ENCODE measurements at places on chromosomes 5 and 9.

GRCh38 chr5:177553671-177554429 lies 513 bp downstream of the FAM193B start:
- DNase-seq, result no peak

- DNase-seq, result no peak
Measured at GRCh38 chr5:39947657-39948056, 522.9 kb upstream of the DAB2 start.

DNA sequence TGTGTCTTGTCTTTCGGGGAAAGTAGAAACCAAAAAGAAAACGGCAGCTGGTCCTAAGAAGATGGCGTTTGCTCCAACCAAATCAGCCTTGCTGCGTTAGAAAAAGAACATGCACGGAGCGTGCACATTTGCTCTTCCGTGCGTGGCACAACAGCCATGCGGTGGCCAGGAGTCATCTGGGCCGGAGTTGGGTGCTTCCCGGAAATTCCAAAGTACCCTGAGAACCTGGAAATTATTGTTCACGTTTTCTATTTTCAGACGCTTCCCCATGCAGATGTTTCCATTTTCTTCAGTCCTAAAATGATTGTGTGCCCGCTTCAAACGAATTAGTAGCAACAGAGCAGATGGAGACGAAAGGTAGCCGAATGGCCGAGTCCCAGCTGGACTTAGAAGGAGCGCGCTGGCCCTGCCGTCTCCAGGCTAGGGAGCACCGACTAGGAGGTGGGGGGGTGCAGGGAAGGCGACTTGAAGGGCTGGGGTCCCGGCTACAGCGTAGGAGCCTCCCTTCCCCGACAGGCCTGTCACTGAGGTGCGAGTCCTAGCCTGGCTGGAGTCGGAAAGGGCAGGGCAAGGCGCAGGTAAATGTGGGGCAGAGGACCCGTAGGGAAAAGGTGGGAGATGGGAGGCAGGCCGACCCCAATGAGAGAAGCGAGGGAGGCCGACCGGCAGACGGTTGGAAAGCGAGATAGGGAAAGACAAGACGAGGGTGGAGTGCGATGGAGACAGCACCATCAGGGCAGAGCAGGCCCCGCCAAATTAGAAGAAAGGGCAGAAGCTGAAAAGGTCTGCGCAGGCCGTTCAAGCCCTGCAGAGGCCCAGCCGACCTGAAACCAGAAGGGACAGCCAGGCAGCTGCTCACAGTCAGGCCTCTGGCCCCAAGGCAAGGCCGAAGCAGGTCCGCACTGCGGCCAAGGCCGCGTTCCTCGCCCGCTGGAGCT lies 1.4 kb downstream of the BARX1 start:
- DNase-seq, result no peak

DNA sequence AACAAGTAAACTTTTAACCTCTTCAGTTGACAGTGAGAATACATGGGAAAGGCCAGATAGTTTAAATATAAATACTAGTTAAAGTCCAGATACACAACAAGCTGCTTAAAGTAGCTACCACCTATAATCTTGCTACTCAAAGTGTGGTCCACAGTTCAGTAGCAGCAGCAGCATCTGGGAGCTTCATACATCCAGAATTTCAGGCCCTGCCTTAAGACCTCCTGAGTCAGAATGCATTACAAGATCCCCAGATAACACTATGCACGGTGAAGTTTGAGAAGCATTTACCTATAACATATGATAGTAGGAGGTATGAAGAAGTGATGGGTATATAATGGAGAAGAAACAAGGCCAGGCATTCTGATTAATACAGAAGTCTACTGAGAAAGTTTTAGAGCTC lies 244.5 kb downstream of the EFNA5 start:
- no peak for DNase-seq

DNA sequence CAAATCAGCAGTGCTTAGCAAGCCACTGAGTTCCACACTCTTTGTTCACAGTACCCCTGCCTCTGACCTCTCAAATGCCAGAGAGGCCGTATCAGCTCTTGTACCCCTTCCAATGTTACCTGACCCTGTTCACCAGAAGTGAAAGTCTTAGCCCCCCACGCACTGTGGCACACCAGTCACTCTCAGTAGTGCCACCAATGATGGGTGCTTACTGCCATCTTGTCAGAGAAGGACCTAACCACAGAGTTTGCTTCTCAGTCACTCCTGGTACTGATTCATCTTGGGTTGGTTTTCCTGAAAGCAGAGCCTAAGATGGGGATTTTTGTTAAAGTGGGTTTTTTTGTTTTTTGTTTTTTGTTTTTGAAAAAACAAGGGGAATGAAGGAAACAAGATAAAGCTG lies 28.8 kb upstream of the PANK3 start:
- no peak for DNase-seq

GRCh38 chr5:69517763-69518212 lies 25.2 kb downstream of the OCLN start:
- DNase-seq, result peak; percentile 22

GRCh38 chr9:134187110-134187531 lies 22.8 kb upstream of the RNU6ATAC start:
- DNase-seq, result no peak

DNA sequence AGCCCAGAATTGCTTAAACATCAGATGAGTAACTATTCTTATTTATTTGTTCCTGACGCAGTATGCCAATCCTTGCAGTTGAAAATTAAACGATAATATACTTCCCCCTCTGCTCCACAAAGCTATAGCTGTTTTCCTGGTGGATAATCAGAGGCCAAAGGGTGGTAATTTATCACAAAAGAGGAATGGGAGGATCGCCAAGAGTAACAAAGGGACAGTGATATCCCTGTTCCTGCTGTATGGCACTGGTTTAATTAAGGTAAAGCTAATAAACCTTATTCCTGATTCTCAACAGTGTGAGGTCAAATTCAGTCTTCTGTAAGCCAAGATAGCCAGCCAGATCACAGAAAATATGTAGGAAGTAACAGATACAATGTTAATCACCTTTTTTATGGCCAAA lies 33.4 kb upstream of the PTGER4 start:
- DNase-seq, result no peak

DNA sequence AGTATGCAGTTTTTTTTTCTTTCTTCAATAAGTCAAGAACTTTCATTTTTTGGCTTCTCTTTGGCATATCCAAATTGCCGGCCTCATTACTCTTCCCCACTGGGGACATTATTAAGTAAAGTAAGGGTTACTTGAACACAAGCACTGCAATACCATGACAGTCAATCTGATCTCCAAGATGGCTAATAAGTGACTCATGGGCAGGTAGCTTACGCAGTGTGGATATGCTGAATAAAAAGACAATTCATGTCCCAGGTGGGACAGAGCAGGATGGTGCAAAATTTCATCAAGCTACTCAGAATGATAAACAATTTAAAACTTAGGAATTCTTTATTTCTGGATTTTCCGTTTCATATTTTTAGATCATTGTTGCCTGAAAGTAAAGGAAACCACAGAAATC lies 671.8 kb downstream of the ACTL7B start:
- no peak for DNase-seq

Data from SW 1271 (cell line).